ENCODE measurements at places on chromosomes 5 and 9. TPM values are rescaled to one million over a fixed set of nuclear protein-coding genes. Genes with fewer than 3 reads are reported as not detected.

DNA sequence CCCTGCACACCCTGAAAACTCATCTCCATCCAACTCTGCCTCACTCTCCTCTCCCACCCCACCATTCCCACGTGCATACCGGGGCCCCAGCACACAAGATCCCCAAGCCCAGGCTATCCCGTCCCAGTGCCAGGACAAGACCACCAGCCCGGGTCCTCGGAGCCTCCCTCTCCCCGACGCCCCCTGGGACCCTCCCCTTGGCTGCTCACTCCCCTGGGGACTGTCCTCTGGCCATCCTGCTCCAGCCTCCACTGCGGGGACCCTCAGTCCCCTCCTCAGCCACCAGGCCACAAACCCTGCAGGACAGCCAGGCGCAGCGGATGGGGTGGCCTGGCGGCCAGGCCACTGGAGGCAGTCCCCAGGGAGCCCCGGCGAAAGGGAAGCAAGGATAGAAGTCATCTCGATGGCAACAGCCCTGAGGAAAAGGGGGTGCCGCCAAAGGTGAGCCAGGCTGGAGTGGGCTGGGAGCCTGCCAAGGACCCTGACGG, 62.8 kb downstream of the C9orf50 start:
- no peak for DNase-seq

GRCh38 chr9:116288658-116289057, 135.1 kb downstream of the PAPPA start:
- no peak for DNase-seq

Gene LRRTM2
- total RNA-seq: not detected

GRCh38 chr5:177427919-177428573, 1.6 kb downstream of the GRK6 start:
- DNase-seq: no peak

DNA sequence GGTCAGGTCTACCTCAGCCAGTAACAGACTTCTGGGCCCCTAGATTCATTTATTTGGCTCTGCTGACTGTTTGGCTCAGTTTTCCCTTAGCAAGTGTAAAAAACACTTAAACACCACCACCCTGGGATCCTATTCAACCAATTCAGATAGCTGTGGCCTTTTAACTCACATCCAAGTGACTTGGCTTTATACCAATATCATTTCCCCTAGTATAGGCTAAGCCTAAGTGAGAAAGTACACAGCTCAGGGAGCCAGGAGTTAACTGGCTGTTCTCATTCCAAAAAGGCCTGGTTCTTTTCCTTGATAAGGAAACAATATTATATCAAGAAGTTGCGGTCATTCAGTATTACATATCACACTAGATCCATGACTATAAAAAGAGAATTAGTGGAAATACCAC, 163.5 kb downstream of the ARL15 start:
- no peak for DNase-seq

DNA sequence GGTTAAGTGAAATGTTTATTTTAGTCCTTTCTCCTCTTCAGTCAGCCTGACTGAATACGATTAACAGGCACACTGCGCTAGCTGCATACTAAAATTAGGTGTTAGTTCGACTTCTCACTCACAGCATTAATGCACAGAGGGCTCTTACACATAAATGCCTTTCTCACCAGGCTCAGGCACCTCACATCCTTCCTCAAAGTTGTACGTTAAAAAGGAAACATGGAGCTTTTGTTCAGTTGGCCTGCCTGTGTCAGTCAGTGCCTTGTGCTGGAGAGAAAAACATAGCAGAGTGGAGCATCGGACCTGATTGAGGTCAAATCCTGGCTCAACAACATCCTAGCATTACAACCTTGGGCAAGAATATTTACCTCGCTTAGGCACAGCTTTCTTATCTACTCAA, 236.0 kb upstream of the ZNF462 start:
- DNase-seq: no peak

GRCh38 chr5:54491326-54491725, 26.2 kb upstream of the SNX18 start:
- DNase-seq: no peak

Gene DRD1
- not detected for total RNA-seq

GRCh38 chr9:106799152-106799551, 63.8 kb upstream of the ZNF462 start:
- no peak for DNase-seq

GRCh38 chr5:167796672-167797071, 494.8 kb upstream of the WWC1 start:
- no peak for DNase-seq

DNA sequence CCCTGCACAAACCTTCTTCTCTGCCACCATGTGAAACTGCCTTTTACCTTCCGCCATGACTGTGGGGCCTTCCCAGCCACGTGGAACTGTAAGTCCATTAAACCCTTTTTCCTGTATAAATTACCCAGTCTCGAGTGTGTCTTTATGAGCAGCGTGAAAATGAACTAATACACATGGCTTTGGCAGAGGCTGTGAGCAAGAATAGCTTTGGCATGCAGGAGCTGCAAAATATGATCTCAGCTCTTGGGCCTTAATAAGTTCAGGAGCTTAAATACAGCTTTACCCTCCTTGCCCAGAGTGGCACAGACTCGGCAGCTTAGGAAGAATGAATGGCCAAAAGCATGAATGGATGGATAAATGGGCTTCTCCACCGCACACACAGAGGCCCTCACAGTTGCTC, 15.7 kb upstream of the SLC36A1 start:
- no peak for DNase-seq

Gene RETREG1
- 8.0 TPM for total RNA-seq

GRCh38 chr9:92716557-92716956, 46.6 kb upstream of the IPPK start:
- DNase-seq: peak; percentile 88

Gene CDH12
- 2.8 TPM for total RNA-seq

- DNase-seq: no peak
Measured at GRCh38 chr9:129415942-129416651, 204.8 kb downstream of the C9orf50 start.

- peak; percentile 34 for DNase-seq
Measured at GRCh38 chr9:133163504-133164172, at the start of gene GBGT1. GBGT1 (minus strand) TSS chr9:133163914; CDS start chr9:133162412, 1,502 bp downstream.

DNA sequence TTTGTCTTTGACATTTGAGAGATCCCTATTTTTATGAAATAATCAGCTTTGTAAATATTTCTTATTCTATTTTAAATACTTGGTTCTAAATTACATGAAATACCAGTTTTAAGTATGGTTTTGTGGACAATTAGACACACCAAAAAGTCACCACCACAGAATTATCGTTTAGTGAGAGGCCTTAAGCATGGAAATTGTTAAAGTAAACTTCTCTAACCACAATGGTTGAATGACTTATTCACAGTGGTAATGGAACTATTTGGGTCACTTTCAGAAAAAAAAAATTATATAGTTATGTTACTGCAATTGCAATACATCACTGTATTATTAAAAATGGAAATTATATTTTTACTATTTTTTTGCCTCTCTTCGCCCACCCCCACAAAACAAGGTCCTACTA, 1252.5 kb downstream of the EFNA5 start:
- DNase-seq: no peak

DNA sequence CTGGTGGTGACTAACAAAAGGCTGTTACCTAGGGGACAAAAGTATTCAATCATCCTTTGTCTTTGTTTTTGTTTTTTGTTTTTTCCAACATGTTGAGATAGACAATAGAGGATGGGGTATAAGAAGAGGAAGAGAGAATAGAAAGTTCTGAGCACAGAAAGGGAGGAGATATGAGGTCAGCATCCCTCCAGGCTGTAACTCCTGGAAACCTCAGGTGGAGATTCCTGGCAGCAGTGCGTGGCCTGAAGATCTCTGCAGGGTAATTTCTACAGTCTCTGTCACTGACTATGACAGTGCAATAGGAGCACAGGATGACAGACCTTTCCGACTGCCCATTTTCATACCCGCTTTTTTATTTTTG, 112.1 kb downstream of the ADRB2 start:
- no peak for DNase-seq

DNA sequence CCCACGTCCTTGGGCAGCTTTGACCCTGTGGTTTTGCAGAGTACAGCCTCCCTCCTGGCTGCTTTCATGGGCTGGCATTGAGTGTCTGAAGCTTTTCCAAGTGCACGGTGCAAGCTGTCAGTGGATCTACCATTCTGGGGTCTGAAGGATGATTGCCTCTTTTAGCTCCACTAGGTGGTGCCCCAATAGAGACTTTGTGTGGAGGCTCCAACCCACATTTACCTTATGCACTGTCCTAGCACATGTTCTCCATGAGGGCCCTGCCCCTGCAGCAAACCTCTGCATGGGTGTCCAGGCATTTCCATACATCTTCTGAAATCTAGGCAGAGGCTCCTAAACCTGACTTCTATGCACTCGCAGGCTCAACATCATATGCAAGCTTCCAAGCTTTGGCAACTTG, 644.2 kb upstream of the CDH9 start:
- DNase-seq: no peak

GRCh38 chr9:131700765-131701435, 39.0 kb downstream of the RAPGEF1 start:
- no peak for DNase-seq

GRCh38 chr9:120263836-120264235, 316.1 kb downstream of the CDK5RAP2 start:
- no peak for DNase-seq

GRCh38 chr9:1959371-1959770, 55.8 kb upstream of the SMARCA2 start:
- DNase-seq: no peak

DNA sequence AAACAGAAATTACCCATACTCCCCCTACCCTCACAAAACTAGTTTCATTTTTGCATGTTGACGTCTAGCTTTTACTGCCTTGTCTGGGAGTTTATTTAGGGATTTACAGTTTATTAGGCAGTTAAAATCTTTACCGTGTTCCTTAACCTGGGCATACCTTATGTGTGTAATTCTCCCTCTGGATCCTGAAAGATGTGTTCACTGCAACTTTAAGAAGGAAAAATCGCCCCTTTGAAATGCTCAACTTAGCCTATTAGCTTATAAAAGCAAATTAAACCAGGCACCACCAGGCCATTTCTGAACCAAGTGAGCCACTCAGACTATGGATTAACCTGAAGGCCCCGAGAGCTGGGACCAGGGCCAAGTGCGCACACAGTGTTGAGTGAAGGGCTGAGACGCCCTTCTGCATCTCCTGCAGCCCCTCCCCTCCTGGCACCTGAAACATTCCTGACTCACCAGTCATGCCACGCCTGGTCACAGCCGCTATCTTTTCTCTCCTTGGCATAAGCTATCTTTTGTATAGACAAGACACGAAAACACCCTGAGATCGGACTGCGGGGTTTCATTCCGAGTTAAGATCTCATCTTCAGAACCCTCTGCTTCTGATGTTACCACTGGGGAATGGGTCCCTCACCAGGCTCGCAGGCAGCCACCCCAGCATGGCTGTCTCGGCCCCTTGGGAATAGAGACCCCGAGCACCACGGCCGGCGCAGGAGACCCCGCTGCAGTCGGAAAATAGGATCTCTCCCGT, 111.9 kb downstream of the ROR2 start:
- no peak for DNase-seq

DNA sequence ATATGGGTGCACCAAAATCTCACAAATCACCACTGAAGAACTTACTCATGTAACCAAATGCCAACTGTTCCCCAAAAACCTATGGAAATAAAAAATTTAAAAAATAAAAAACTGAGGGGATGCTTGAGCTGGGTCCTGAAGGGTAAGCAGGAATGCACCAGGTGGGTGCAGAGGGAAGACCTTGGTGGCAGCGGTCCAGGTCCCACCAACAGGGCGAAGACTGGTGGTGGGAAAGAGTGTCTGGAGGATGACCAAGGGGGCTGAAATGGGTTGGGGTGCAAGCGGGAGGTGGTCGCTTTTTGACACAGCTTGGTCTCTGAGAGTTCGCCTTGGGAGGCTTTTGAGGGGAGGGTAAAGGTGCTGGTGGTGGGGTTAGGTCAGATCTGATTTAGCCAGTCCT, 3.3 kb upstream of the DAB2IP start:
- DNase-seq: no peak

Gene DBH
- not detected for total RNA-seq

GRCh38 chr9:68847765-68848164, 142.7 kb downstream of the PIP5K1B start:
- no peak for DNase-seq

- DNase-seq: no peak
Measured at GRCh38 chr5:104353371-104353770, 790.8 kb upstream of the NUDT12 start.

GRCh38 chr9:123998278-123998925, 13.2 kb upstream of the LHX2 start:
- DNase-seq: no peak

Gene RPL7A
- 2,045 TPM for total RNA-seq

- peak; percentile 75 for DNase-seq
Measured at GRCh38 chr9:89603767-89604665, 796 bp upstream of the GADD45G start.

Gene TLX3
- total RNA-seq: not detected

Measured in progenitor cell of endocrine pancreas (in vitro differentiated cells).